ENCODE measurements at places on chromosomes 4 and X. TPM values are rescaled to one million over a fixed set of nuclear protein-coding genes. Genes with fewer than 3 reads are reported as not detected.
A peak's percentile ranks its signal among the peaks of the same experiment; 100 is the strongest.

- H3K36me3 ChIP-seq: no peaks in the 10 kb centered on the region
- DNase-seq: no peak
- H3K27ac ChIP-seq: no peak overlapping the region
- H3K27me3 ChIP-seq: no peaks in the 10 kb centered on the region
Observed at GRCh38 chrX:123481913-123482851, 250.7 kb downstream of the THOC2 start.

DNA sequence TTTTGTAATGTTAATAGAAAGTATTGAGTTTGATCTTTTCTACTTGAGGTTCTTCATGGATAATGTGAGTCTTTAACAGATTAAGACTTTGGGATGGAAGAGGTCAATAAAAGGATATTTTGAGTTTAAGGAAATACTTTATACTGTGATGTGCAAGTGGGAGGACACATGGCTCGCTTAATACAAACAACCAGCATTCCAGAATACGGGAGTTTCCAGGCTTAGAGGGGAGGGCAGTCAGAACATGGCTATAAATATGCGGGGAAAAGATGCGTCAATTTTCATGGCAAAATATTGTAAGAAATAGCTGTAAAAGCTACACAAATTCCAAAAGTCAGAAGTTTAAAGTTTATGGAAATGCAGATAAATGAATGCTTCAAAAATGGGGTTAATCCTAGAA, 192.3 kb downstream of the AASDH start:
- H3K27ac ChIP-seq: no peak overlapping the region
- no peak overlapping the region for H3K4me3 ChIP-seq
- H3K27me3 ChIP-seq: no peaks in the 10 kb centered on the region

GRCh38 chr4:179110816-179111215, 1668.6 kb upstream of the AGA start:
- no peak for DNase-seq
- no peak overlapping the region for H3K27ac ChIP-seq
- no peaks in the 10 kb centered on the region for H3K36me3 ChIP-seq

DNA sequence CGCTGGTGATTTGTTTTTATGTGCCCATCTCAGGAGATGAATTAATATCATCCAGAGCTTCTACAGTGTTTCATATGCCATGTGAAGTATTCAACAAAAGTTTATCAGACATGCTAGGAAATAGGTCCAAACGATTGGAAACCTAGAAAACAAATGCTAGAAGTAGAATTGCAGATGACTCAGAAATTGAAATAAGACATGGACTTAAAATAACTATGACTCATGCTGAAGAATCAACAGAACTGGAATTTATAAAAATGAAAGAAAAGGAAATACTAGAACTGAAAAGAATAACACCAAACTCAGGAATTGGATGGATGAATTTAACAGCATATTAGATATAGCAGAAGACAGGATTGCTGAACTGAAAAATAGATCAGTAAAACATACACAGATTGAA, 172.7 kb upstream of the GIMD1 start:
- H3K27me3 ChIP-seq: no peaks in the 10 kb centered on the region
- DNase-seq: no peak
- H3K4me1 ChIP-seq: no peaks in the 10 kb centered on the region
- no peak overlapping the region for H3K27ac ChIP-seq
- H3K4me3 ChIP-seq: no peak overlapping the region

DNA sequence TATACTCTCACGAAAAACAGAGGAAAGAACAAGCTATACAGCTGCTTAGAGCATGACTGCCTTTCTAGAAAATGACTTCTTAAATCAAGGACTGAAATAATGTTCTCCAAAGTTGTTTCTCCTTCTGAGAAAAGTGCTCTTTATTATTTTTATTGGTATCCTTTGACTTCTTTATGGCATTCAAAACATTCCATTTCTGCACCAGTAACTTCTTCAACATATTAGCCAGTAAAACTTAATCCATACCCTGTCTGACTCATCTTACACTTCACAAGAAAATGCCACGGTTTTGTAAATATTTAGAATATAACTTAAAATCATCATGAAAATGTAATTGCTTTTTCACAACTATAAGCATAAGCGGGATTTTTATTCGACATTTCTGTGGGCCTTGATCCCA, 180.4 kb downstream of the NR3C2 start:
- H3K36me3 ChIP-seq: no peaks in the 10 kb centered on the region
- no peak for DNase-seq
- H3K27ac ChIP-seq: no peak overlapping the region

- no peak overlapping the region for H3K27ac ChIP-seq
- H3K4me1 ChIP-seq: peaks cover 31% of the 10 kb centered on the region
- peaks cover 27% of the 10 kb centered on the region for H3K36me3 ChIP-seq
- H3K4me3 ChIP-seq: no peak overlapping the region
- no peak for DNase-seq
Observed at GRCh38 chr4:2832309-2832980, 11.2 kb upstream of the ADD1 start.

DNA sequence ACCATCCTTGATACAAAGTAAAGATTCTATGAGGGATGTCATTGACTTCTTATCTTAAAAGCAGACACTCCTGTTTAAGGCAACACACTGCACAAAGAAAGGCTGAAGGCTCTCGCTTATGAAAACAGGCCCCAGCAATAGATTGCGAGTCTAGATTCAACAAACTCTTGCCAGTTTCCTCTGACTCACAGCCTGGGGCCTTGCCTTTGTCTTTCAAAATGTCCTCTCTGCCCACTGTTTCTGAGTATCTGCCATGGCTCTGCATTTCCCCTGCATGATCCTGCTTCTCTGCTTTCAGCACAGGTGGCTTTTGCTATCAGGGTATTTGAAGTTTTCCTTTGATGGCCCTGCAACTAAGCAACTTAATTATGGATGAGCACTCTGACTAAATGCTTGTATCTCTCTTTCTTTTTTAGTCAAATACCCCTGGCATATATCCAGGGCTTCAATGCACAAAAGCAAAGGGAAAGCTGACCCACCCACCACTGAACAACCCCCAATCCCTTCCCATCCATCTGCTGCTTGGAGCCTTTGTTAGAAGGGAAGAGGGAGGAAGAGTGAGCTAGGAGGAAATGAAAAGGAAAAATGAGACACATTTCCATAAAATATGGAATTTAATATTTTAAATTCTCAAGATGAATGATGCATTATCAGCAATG, 32.2 kb downstream of the NDP start:
- H3K4me1 ChIP-seq: no peaks in the 10 kb centered on the region
- H3K36me3 ChIP-seq: no peaks in the 10 kb centered on the region
- DNase-seq: no peak
- no peak overlapping the region for H3K27ac ChIP-seq
- no peak overlapping the region for H3K4me3 ChIP-seq

GRCh38 chr4:150268444-150268843, 190.2 kb downstream of the DCLK2 start:
- no peak for DNase-seq
- H3K4me1 ChIP-seq: no peaks in the 10 kb centered on the region
- no peaks in the 10 kb centered on the region for H3K27me3 ChIP-seq
- H3K27ac ChIP-seq: no peak overlapping the region
- no peak overlapping the region for H3K4me3 ChIP-seq

DNA sequence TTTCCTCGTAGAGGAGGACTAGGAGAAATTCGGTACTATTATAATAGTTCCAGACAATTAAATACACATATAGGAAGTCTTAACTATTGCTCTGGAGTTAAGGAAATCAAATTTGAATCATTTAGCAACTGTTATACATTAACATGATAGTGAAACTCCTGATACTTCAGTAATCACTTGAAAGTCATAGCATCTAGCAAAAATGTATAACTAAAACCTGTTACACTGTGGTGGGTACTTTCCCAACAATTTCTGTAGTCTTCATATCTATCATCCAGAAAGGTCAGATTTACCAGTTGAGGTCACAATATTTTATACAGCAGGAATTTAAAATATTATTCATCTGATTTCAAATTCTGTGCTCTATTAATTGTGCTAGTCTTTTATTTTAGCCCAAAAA, 669.6 kb upstream of the PCDH10 start:
- no peak overlapping the region for H3K4me3 ChIP-seq
- H3K36me3 ChIP-seq: no peaks in the 10 kb centered on the region
- no peaks in the 10 kb centered on the region for H3K27me3 ChIP-seq
- H3K27ac ChIP-seq: no peak overlapping the region
- H3K4me1 ChIP-seq: no peaks in the 10 kb centered on the region

DNA sequence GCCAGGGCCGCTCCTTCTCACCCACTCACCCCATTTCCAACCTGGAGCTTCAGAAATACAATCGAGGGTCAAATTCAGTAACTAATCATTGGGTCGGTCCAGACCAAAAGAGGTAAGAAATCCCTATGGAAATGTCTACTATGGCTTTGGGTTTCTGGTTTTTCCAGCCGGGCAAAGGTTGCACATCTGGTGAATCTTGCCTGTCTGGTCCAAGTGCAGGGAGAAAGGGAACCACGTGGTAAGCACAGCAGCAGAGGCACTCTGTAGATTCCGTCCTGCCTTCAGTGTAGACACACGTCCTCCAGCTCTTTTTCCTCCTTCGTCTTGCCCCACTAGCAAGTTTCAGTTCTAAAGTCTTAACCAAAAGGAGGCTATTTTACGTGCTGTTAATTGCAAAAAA, 218.0 kb upstream of the JADE1 start:
- no peaks in the 10 kb centered on the region for H3K4me1 ChIP-seq
- no peak for DNase-seq
- H3K4me3 ChIP-seq: no peak overlapping the region
- no peak overlapping the region for H3K27ac ChIP-seq

GRCh38 chr4:174394915-174395314, 111.2 kb downstream of the CEP44 start:
- H3K27ac ChIP-seq: no peak overlapping the region
- no peak for DNase-seq
- no peak overlapping the region for H3K4me3 ChIP-seq
- no peaks in the 10 kb centered on the region for H3K27me3 ChIP-seq

DNA sequence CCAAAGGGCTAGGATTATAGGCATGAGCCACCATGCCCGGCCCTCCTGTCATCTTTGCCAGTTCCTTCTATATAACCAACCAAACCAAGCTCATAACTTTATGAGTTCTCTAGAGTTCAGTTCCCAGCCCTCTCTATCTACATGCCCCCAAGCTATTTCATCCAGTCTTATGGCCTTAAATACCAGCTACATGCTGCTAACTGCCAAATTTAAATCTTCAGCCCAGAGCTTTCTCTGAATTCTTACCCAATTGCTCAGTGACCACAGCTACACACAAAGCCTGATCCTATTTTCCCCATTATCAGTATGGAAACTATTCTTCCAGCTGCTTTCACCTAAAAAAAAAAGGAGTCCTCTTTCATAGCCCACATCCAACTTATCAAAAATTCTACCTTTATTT, 23.1 kb downstream of the TMEM184C start:
- H3K27me3 ChIP-seq: no peaks in the 10 kb centered on the region
- H3K4me1 ChIP-seq: no peaks in the 10 kb centered on the region
- DNase-seq: no peak

DNA sequence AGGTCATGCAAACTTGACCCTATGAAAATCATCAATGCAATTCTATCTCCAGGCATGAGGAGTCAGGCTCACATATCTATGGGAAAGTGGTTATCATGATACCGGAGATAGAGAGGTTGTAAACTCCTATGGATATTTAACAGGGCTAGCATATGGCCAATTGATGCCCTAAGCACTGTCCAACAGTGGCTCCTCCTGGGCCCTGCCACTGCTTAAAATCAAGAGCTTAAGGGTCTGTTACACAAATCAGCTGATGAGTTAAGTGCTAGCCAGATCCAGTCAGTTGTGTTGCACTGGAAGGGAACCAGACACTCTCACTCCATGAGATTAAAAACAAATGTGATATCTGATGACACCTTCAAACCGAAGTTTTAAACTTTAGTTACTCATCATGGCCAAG, 337.6 kb downstream of the STIM2 start:
- DNase-seq: no peak
- H3K27ac ChIP-seq: no peak overlapping the region
- no peaks in the 10 kb centered on the region for H3K4me1 ChIP-seq
- no peaks in the 10 kb centered on the region for H3K36me3 ChIP-seq

GRCh38 chr4:1577822-1578217, 106.3 kb downstream of the FAM53A start:
- H3K27me3 ChIP-seq: peaks cover 40% of the 10 kb centered on the region
- DNase-seq: no peak
- H3K36me3 ChIP-seq: no peaks in the 10 kb centered on the region
- H3K4me3 ChIP-seq: no peak overlapping the region

- DNase-seq: no peak
- H3K27ac ChIP-seq: no peak overlapping the region
- no peaks in the 10 kb centered on the region for H3K27me3 ChIP-seq
- H3K4me1 ChIP-seq: peaks cover 17% of the 10 kb centered on the region
- H3K36me3 ChIP-seq: peaks cover 8% of the 10 kb centered on the region
Observed at GRCh38 chr4:4289597-4289940, 385 bp downstream of the LYAR start.

DNA sequence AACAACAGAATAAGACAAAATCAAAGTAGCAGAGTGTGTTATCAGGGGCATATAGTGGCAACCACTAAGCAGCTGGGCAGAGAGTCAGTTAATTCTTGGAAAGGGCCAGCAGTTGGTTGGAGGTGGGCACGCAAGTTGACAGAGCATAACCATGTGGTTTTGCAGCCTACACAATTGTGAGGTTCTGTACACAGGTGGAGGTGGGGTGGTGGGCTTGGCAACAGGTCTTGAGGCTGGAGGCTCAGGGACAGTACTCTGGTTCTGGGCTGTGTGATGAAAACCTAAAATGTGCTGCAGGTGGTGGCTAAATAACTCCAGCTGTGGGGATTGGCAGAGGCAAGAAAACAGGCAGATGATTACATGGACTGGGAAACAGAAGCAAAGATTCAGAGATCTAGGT, 1112.7 kb downstream of the PDHA2 start:
- H3K27ac ChIP-seq: no peak overlapping the region
- H3K4me1 ChIP-seq: no peaks in the 10 kb centered on the region
- H3K36me3 ChIP-seq: no peaks in the 10 kb centered on the region
- no peak for DNase-seq

DNA sequence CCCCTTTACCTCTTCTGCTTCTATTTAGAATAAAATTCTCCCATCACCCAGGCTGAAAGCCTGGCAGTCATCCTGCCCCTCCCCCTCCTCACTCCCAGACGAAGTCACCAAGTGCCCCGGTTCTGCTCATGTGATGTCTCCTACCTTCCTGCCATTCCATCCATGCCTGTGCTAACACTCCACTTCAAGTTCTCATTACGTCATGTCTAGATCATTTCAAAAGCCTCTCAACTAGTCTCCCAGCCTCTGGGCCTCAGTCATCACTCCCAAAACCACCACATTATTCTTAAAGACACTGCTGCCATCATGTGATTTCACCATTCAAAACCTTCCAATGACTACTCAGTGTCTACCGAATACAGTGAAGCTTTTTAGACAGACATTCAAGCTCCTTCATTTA, 17.2 kb upstream of the HOPX start:
- no peak overlapping the region for H3K27ac ChIP-seq
- no peak overlapping the region for H3K4me3 ChIP-seq
- no peak for DNase-seq
- no peaks in the 10 kb centered on the region for H3K36me3 ChIP-seq
- no peaks in the 10 kb centered on the region for H3K4me1 ChIP-seq

- no peak overlapping the region for H3K27ac ChIP-seq
- H3K36me3 ChIP-seq: no peaks in the 10 kb centered on the region
- peak overlapping the region; percentile 18 for H3K4me3 ChIP-seq
- H3K4me1 ChIP-seq: no peaks in the 10 kb centered on the region
Observed at GRCh38 chrX:139203651-139204570, 326.6 kb upstream of the F9 start.

Gene KCNE5
- 0.34 TPM for polyA plus RNA-seq

Gene PARM1
- 19.9 TPM for polyA plus RNA-seq

Gene TMPRSS11A
- polyA plus RNA-seq: 0.91 TPM

Gene ADH7
- 2.1 TPM for polyA plus RNA-seq

Gene SMIM43
- 0.43 TPM for polyA plus RNA-seq
